DMS 273 treated with DMSO at 0.1 percent for 48 hours (cell line): ENCODE measurements at places on chromosomes 12 and 14.

DNA sequence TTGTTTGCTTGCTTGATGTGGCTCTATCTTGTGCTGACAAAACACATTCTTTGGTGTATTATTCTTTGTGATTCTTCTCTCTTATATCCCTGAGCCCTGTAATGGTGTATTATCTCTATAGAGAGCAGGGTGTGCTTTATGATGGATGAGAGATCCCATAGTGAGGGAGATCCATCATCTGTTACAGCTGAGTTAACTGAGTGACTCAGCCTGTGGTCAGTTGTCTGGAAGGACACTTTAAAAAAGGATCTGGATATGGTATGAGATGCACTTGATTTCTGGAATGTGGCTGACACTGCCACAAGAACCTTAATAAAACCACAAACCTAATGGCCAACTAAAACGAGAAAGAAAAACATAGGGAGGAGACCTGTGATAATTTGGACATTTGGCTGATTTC is 461.4 kb upstream of the SYT1 start:
- no peak for DNase-seq

DNA sequence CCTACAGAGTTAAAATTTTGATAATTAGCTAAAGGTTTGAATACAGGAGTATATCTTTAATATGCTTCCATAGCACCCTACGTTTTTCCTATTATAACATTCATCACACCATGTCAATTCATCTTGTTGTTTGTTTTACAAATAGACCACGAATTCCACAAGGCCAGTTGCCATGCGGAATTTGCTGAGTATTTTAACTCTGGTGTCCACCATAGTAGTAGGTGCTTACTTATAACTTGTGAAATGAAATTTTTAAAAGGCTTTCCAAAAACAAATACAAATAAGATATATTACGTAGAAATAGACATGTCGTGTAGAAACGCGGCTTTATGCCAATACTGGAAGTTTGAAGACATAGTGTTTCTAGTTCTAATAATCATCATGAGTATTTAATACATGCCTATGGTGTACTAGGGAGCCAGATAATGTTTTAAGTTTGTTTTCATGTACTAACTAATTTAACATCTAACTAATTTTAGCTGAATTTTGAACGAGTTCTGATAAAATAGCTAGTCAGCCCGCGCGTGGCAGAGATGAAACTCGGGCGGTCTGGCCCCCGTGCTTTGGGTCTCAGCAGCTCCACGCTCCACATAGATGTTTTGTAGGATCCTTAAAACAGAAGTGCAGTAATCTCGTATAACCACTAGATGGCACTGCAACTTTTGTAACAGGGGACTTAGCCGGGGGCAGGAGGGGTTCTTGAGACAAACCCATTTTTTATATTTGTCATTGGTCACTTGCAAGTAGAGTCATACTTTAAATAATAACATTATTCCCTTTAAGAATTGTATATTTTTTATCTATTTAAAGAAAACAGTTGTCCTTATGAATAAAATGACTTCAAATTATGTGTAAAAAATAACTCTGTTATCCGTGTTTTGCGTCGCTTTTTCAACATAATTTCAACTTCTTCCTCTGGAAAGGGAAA is 10.2 kb downstream of the CD69 start:
- DNase-seq, result peak; percentile 13

GRCh38 chr12:2183556-2184541 is 131.1 kb downstream of the CACNA1C start:
- no peak for DNase-seq

DNA sequence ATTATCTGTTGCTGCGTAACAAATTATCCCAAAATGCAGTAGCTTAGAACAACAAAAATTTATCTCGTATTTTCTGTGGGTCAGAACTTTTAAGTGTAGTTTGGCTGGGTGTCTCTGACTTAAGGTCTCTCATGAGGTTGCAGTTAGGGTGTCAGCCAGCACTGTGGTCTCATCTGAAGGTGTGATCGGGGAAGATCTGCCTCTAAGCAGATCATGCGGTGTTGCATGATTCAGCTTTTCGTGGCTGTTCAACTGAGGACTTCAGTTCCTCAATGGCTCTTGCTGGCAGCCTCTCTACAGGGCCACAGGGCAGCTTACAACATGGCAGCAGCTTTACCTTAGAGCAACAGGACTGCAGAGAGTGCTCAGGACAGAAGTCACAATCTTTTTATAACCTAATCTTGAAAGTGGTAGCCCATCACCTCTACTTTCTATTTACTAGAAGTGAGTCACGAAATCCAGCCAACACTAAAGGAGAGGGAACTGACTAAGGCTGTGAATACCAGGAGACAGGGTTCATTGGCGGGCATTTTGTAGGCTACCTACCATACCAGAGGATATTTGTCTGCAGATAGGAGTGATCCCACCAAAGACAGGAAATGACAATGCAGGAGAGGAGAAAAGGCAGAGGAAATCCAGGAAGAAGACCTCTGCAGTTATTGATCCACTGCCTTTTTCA is 1.8 kb upstream of the TMPRSS12 start:
- no peak for DNase-seq

- no peak for DNase-seq
Observed at GRCh38 chr14:89667983-89668382, 250.9 kb upstream of the FOXN3 start.

DNA sequence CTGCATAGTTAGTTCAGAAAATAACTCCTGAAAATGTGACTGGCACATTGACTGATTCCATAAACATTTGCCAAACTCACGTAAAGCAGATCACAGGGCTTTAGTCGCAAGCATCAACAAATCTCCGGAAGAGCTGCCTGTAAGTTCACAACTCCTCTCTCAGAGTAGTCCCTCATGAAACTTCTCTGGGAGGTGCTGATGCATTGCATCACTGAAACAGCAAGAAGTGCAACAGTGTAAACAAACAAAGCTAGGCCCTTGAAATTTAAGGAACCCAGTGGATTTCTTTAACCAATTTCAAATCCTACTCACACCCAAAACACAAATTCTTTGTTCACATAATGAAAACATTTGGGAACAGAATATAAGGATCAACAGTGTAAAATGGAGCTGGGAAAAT is 1691.7 kb upstream of the FLRT2 start:
- DNase-seq, result no peak

DNA sequence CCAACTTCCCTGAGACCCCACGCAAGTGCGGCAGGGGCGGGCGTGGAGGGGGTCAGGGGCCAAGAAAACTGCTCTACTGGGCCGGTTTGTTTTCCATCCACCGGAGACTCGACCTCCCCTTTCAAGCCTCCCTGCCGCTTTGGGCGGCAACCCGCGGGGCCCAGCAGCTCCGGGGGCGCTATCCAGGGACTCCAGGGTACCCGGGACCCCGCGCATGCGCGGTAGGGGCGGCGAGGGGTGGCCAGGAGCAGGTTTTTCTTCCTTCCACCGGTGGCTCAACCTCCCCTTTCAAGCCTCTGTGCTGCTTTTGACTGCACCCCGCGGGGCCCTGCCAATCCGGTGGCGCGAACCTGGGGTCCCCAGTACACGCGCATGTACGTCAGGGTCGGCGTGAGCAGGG is 323.5 kb downstream of the ALG10 start:
- no peak for DNase-seq

DNA sequence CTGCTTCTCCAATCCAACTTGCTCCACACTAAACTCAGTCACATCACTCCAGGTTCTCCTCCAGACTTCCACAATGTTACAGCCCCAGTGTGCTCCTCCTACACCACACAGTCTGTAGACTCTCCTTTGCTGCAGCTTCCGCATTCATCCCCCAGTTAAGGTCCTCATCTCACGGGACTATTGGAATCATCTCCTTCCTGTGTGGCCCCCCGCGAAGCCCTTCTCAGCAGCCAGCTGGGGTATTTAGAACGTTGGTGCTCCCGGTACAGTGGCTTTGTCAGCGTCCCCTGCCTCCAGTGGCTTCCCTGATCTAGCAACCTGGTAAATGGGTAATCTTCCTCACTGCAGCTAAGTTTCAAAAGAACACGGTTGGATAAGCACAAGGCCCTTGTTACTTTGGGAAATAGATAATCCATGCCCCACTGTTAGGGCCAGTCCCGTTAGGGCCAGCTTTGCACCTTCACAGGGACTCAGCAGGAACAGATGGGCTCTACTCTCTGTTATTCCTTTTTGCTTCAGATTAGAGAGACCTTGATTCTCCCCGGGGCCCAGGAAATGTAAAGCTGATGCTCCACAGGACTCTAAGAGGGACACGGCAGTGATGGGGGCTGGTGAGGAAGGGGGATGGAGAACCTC is 823 bp upstream of the TSPAN11 start:
- DNase-seq, result no peak

- DNase-seq, result no peak
Observed at GRCh38 chr14:91453744-91454143, 36.1 kb upstream of the CCDC88C start.

DNA sequence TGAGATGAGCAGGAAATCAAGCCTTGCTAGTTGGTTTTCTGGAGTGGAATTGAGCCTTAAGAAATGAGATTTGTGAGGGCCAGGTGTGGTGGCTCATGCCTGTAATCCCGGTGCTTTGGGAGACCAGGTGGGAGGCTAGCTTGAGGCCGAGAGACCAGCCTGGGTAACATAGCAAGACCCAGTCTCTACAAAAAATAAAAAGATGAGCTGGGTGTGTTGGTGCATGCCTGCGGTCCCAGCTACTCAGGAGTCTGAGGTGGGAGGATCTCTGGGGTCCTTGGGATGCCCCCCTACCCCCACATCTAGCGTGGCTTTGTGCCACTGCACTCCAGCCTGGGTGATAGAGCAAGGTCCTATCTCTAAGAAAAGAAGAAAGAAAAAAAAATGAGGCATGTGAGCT is 104.2 kb upstream of the RTL1 start:
- no peak for DNase-seq

GRCh38 chr12:4037747-4038312 is 164.6 kb upstream of the PARP11 start:
- no peak for DNase-seq

GRCh38 chr12:59850268-59850667 is 254.4 kb downstream of the SLC16A7 start:
- DNase-seq, result no peak

DNA sequence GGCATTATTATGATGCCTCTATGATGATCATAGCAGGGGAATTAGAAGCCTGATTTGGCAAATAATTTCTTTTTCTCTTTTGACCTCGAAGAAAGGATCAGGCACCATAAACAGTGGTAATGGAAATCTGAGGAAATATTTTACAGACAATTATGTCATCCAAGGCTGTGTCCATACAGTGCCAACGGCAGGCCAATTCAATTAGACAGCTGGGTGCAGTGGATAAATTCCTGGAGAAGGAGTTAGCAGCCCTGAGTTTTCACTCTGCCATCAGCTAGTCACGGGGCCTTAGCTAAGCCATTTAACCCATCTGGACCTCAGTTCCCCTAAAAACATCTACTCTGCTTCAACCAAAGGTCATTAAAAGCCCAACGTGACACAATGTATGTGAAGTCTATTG is 4.1 kb downstream of the TPH2 start:
- no peak for DNase-seq

GRCh38 chr12:62401631-62402030 is 65.0 kb upstream of the MON2 start:
- DNase-seq, result no peak

DNA sequence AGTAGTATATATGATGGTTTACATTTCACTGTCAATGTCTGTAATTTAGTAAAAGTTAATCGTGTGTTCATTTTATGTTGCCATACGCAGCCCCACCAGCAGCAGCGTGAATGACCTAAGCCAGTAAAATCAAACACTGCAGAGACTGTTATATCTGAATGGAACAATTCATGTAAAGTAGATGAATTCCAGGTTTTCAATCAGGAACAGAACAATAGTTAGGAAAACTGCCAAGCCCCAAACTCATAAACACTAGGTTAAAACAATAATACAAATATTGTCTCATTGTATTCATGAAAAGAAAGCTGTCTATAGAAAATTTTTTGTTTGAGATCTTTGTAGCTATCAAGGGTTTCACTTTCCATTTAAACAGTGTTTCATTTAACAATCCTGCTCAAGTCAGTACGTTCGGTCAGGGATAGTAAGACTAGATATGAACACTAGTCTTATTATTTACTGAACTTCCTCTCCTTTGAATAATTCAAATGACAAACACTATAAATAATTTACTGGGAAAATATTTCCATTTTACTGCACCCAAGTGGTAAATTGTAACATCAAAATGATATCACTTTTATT is 256.8 kb upstream of the FLRT2 start:
- no peak for DNase-seq

DNA sequence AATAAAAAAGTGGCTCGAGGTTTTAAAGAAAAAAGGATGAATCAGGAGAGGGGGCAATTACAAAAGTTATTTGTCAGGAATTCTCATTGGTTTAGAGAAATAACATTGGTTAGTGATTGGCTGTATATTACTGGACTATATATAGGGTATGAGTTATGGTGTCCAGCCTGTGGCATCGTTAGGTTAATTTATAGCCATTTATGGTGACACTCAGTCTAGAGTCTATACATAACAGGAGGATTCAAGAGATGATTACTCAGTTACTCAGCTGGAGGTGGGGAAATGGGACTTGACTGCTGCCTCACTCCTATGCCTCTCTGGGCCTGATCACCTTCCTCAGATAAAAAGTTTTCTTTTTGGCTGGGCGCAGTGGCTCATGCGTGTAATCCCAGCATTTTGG is 25.6 kb upstream of the NFYB start:
- DNase-seq, result no peak

DNA sequence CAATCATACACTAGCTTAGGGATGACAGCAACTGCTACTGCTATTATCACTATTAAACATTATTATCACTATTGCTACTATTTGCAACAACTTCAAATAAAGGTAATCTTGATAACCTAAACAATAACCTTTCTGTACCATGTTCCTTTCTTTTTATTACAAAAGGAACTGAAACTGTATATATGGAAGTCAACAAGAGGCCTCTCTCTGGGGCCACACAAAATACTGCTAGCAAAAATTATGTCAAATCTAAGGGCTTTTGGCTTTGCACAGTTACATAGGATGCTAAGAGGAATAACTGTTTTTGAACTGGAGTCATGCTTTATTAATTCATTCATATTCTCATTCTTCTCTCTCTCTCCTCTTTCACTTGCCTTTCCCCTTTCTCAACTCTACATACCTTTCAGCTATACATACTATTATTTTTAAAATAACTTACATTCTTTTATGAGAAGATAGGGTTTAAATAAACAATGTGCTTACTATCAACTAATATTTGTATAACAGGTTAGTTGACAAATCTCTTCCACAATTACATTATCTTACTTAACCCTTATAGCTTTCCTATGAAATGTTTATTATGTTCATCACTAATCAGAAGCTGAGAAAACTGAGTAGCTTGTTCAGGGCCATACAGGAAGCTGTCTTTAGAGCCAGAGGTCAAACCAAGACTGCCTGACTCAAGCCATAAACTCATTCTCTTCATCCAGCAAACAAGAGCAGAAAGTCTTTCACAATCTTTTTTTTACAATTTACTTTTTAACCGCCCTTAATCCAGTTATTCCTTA is 25.7 kb downstream of the SPTSSA start:
- no peak for DNase-seq

GRCh38 chr12:104602406-104602805 is 145.7 kb downstream of the CHST11 start:
- no peak for DNase-seq
